ENCODE measurements at places on chromosomes 2 and 18. TPM values are rescaled to one million over a fixed set of nuclear protein-coding genes. Genes with fewer than 3 reads are reported as not detected.

CTAGE1 gene
- total RNA-seq: 0.08 TPM

GRCh38 chr2:200962811-200963123 is 693 bp downstream of the ORC2 start:
- H3K4me3 ChIP-seq: peak overlapping the region; percentile 74
- no peak for DNase-seq
- H3K36me3 ChIP-seq: peaks cover 2% of the 10 kb centered on the region
- H3K27ac ChIP-seq: peak overlapping the region; percentile 80

DNA sequence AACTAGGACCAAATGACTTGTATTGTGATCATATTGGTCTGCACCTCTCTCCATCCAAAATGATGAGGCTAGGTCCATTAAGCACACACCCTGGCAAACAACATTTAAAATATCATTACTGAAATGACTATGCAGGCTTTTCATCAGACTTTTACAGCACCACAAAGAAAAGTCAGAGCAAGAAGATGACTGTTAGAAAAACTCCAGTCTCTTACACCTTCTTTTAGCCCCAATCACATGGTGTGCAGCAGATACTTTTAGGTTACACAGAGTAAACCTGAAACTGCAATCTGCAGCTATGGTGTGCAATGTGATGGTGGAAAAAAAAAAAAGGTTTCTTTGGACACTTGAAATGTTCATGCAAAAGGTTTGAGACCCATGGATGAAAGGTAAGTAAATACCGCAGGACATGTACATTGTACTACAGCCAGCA is 5.4 kb upstream of the POLI start:
- no peak for DNase-seq
- no peaks in the 10 kb centered on the region for H3K36me3 ChIP-seq
- H3K4me3 ChIP-seq: no peak overlapping the region

ACTG2 gene
- 3.7 TPM for total RNA-seq

QPCT gene
- 10.1 TPM for total RNA-seq

EML6 gene
- total RNA-seq: 1.2 TPM

DNA sequence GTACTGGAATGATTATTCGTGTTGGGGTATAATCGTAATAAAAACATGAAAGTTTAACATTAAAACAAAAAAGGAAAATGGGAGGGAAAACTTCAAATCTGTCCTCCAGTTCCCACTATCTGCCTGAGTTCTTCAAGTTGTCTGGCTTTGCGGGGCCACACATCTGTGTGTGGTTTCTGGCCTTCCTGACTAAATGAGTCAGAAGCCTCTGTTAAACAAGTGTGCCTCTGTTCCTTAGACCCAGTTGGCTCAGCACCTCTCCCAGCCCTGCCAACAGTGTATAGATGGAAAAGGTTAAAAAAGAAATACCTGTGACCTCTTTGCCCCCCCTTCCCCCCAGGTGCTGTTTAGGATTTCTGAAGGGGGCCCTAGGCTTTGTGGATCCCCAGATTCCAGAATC is 30.2 kb downstream of the XDH start:
- H3K27ac ChIP-seq: no peak overlapping the region
- no peak for DNase-seq

DNA sequence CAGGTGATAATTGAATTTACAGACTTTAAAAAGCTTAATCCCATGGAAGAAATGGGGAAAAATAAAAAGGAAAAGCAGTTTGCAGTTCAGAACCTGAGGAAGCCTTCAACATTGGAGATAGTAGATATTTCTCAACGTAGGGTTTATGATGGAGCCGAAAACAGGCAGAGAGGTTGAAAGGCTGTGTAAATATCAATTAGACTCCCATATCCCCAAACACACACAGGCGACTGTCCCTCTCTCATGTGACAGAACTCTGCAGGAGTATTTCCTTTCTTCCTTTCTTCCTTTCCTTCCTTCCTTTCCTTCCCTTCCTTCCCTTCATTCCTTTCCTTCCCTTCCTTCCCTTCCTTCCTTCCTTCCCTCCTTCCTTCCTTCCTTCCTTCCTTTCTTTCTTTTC is 406.5 kb downstream of the LPIN1 start:
- DNase-seq: no peak
- no peak overlapping the region for H3K27ac ChIP-seq

CD8B gene
- total RNA-seq: 0.75 TPM

ANKRD44 gene
- 10.1 TPM for total RNA-seq

DNA sequence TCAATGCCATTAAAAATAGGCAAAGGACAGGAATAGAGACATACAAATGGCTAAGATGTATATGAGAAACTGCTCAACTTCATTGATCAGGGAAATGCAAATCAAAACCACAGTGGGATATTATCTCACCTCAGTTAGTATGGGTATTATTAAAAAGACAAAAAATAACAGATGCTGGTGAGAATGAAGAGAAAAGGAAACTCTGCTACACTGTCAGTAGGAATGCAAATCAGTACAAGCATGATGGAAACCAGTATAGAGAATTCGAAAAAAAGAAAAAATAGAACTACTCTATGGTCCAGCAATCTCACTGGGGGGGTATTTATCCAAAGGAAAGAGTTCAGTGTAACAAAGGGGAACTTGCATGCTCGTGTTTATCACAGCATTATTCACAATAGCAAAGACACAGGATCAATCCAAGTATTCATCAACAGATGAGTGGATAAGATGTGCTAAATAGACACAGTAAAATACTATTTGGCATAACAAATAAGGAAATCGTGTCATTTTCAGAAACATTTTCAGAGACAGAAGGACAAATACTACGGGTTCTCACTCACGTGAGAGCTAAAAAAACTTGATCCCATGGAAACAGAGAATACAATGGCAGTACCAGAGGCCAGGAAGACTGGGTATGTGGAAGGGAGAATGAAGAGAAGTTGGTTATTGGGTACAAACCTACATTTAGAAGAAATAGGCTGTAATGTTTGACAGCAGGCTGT is 60.6 kb downstream of the CCDC74A start:
- H3K4me3 ChIP-seq: no peak overlapping the region
- H3K27ac ChIP-seq: no peak overlapping the region
- no peak for DNase-seq
- no peaks in the 10 kb centered on the region for H3K27me3 ChIP-seq
- H3K36me3 ChIP-seq: no peaks in the 10 kb centered on the region

DNA sequence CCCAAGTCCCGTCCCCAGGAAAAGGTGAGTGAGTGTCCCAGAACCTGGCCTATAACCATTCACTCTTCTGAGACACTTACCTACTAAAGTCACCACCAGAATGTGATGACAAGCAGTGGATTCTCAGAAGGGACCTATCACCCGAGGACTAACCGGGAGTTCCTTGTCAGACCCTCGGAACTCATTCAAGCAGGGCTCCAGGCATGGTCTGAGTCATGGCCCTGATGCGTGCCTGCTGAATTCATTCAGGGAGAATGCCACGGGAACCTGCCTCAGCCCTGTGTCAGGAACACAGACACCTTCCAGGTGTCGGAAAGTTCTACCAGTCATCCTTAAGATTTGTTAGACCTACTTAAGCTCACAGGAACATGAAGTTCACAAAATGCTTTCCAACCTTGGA is 29.8 kb downstream of the ALPK2 start:
- H3K27ac ChIP-seq: peak overlapping the region; percentile 29
- H3K27me3 ChIP-seq: no peaks in the 10 kb centered on the region
- peaks cover 12% of the 10 kb centered on the region for H3K36me3 ChIP-seq
- H3K4me3 ChIP-seq: no peak overlapping the region
- DNase-seq: no peak

DNA sequence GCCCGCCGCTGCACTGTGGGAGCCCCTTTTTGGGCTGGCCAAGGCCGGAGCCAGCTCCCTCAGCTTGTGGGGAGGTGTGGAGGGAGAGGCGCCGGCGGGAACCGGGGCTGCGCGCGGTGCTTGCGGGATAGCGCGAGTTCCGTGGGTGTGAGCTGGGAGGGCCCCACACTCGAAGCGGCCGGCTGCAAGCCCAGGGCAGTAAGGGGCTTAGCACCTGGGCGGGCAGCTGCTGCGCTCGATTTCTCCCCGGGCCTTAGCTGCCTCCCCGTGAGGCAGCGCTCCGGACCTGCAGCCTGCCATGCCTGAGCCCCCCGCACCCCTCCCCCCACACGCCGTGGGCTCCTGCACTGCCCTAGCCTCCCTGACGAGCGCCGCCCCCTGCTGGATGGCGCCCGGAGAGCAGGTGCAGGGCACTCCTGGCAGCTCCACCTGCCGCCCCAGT is 124.4 kb downstream of the CCDC178 start:
- H3K36me3 ChIP-seq: no peaks in the 10 kb centered on the region
- H3K27me3 ChIP-seq: no peaks in the 10 kb centered on the region
- H3K27ac ChIP-seq: no peak overlapping the region
- H3K4me1 ChIP-seq: no peaks in the 10 kb centered on the region
- no peak for DNase-seq

DNA sequence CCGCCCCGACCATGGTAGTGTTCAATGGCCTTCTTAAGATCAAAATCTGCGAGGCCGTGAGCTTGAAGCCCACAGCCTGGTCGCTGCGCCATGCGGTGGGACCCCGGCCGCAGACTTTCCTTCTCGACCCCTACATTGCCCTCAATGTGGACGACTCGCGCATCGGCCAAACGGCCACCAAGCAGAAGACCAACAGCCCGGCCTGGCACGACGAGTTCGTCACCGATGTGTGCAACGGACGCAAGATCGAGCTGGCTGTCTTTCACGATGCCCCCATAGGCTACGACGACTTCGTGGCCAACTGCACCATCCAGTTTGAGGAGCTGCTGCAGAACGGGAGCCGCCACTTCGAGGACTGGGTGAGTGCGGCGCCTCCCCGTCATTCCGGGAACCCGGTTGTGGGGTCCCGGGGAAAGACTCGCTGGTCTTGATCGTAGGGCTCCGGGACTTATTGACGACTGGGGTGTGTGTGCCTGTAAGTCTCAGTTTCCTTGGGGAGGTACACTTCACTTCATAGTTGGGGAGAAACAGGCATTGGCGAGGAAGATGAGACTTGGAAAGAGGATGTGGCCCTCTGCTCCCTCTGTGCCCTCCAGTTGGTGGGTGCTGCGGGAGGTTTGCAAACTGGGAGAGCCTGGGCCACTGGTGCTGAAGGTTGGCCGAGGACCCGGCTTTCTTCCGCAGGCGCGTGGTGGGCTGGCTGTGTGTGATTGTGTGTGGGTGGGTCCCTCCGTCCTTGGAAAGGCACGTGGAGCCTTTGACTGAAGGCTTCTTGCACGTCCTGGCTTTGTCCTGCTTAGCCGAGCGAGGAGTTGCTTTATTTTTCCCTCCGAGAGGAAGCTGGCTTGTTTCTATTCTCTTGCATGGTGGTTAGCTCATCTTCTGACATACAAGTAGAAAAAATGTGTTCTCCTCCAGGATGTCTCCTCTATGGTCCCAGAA is 886 bp downstream of the PRKCE start:
- peak; percentile 67 for DNase-seq
- H3K4me1 ChIP-seq: peaks cover 38% of the 10 kb centered on the region
- peak overlapping the region; percentile 97 for H3K4me3 ChIP-seq

GRB14 gene
- 4.4 TPM for total RNA-seq

GRCh38 chr2:9484533-9484932 is 10.2 kb downstream of the IAH1 start:
- no peak overlapping the region for H3K4me3 ChIP-seq
- H3K36me3 ChIP-seq: peaks cover 100% of the 10 kb centered on the region
- no peak overlapping the region for H3K27ac ChIP-seq
- no peak for DNase-seq
- H3K4me1 ChIP-seq: no peaks in the 10 kb centered on the region
- H3K27me3 ChIP-seq: no peaks in the 10 kb centered on the region

DNA sequence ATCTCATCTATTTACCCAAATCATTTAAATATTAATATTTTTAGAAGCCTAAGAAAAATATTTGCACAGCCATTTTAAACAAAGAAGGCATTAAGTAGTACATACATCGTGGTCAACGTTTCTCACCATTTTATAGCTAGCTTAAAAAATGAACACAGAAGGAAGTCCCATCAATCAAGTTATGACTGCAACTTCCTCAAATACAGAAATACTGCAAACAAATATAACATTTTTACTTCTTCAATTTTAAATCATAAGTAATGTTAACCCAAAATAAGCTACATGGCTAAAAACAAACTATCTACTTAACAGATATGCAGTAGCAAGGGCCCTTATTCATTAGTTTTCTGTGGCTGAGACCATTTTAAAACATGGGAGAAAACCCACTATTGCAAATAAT is 30.6 kb downstream of the ITSN2 start:
- H3K36me3 ChIP-seq: no peaks in the 10 kb centered on the region
- H3K27ac ChIP-seq: no peak overlapping the region
- no peak for DNase-seq
- no peaks in the 10 kb centered on the region for H3K27me3 ChIP-seq

IL1B gene
- 2.6 TPM for total RNA-seq

DNA sequence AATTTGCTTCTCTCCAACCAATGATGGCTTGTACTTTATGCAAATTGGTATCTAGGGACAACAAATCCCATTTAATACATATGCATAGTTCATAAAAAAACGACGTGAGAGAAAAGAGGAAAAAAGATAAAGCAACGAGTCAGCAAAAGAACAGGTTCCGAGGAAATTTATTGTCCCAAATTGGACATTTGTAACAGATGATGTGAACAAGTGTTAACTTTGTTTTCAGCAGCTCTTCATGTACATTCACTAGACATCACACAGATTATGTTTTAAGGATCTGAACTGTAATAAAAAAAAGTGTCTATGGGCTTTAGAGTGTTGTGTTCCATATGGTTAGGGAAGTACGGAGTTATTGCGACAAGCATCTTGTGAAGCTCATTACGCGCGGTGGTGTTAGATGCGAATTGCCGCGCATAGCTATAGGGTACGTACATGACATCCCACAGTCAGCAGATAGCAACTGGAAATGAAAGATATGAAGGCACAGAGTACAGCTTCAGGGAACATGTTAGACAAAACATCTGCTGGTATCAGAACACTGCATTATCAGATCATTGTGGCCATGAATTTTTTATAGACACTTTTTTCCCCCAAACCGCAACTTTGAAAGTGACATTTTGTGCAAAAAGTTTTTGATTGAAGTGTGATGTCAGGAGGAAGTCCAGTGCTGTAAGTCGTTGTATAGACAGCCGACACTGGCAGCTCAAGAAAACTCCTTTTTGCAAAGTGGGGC is 1073.1 kb upstream of the FANCL start:
- DNase-seq: no peak
- H3K4me3 ChIP-seq: no peak overlapping the region
- H3K36me3 ChIP-seq: no peaks in the 10 kb centered on the region
- H3K27ac ChIP-seq: no peak overlapping the region
- no peaks in the 10 kb centered on the region for H3K27me3 ChIP-seq
- H3K4me1 ChIP-seq: no peaks in the 10 kb centered on the region

DNA sequence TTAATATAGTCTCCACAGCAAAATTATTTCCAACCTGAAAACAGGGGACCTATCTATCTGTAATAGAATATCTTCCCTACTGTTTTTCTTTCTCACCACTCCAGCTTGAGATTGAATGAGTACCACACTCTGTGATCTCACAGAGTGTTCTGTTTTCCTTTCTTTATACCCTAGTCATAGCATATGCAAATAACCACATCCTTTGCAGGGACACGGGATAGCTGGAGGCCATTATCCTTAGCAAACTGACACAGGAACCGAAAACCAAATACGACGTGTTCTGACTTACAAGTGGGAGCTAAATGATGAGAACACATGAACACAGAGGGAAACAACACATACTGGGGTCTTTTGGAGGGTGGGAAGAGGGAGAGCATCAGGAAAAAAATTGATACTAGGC is 224.7 kb downstream of the SLC8A1 start:
- H3K4me1 ChIP-seq: peaks cover 26% of the 10 kb centered on the region
- H3K27ac ChIP-seq: no peak overlapping the region
- DNase-seq: no peak
- H3K36me3 ChIP-seq: no peaks in the 10 kb centered on the region
- H3K27me3 ChIP-seq: no peaks in the 10 kb centered on the region

SPTBN1 gene
- 382 TPM for total RNA-seq

FAM237A gene
- total RNA-seq: not detected

- no peak overlapping the region for H3K4me3 ChIP-seq
- H3K27ac ChIP-seq: no peak overlapping the region
- no peak for DNase-seq
- H3K36me3 ChIP-seq: no peaks in the 10 kb centered on the region
- H3K4me1 ChIP-seq: no peaks in the 10 kb centered on the region
- no peaks in the 10 kb centered on the region for H3K27me3 ChIP-seq
These were observed 92.0 kb upstream of the GULP1 start for GRCh38 chr2:188199716-188200128.
